EL (cell line): ENCODE measurements at places on chromosomes 3 and 15.
A peak's percentile ranks its signal among the peaks of the same experiment; 100 is the strongest.

DNA sequence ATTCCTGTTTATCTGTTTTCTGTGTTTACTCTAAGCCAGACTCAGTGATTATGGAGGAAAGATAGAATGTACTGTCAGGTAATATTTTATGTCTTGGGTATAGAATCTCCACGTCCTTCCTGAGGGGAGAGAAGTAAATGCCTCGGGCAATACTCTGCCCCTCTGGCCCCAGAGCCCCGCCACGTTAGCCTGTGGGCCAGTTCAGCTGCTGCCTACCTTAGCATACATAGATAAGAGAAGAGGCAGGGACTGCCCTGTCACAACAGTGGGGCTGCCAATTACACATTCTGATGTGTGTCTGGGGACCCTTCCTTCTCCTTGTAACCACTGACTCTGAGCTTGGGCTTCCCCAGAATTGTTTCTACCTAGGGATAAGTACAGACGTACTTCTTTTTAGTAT, 347.7 kb upstream of the ATP11B start:
- no peak for DNase-seq

- peak; percentile 86 for DNase-seq
These were observed 137.6 kb downstream of the PEAK1 start for GRCh38 chr15:77282333-77282732.

DNA sequence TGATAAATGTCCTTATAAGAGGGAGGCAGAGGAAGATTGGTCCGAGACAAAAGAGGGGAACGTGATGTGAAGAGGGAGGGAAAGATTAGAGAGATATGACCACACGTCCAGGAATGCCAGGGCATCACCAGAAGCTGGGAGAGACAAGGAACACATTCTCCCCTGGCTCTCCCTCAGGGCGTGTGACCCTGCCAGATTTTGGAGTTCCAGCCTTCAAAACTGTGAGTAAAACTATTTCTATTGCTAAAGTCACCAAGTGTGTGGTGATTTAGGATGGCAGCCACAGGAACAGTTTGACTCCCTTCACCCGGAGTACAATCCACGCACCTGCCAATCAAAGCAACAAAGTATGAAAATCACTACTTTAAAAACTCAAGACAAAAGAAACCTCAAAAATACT, 32.1 kb upstream of the TJP1 start:
- DNase-seq, result peak; percentile 78

DNA sequence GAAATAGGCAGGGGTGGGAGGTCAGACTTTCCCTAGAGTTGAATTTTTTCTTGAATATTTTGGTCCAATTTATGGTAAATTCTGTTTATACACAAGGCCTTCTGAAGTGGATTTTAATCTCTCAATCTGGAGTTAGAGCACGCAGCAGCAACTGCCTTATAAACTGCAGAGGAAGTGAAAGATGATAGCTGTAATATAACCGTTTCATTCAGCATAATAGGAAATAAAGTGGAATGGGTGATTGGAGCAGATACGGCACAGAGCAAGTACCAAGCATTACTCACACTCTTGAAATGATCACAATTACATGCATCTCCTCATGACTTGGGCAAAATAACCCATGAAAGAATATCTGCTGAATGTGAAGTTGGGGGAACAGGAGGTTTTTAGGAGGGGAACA, 106.8 kb downstream of the ARRDC4 start:
- DNase-seq, result peak; percentile 82

GRCh38 chr3:126758882-126759281, 54.8 kb downstream of the CHCHD6 start:
- no peak for DNase-seq

GRCh38 chr3:13074006-13074375, 762 bp upstream of the IQSEC1 start:
- no peak for DNase-seq

- DNase-seq, result no peak
These were observed 281.7 kb downstream of the ROBO2 start for GRCh38 chr3:77321646-77322045.

- no peak for DNase-seq
These were observed 143.8 kb upstream of the ABHD17C start for GRCh38 chr15:80551348-80551747.
